ENCODE measurements at places on chromosomes 1 and 21. TPM values are rescaled to one million over a fixed set of nuclear protein-coding genes. Genes with fewer than 3 reads are reported as not detected.

- no peak for DNase-seq
These were observed at the start of gene MR1 for GRCh38 chr1:181033799-181034451. Gene MR1 (plus strand): TSS chr1:181033983. CDS start chr1:181034008, 25 bp downstream.

- no peak for DNase-seq
These were observed 2.7 kb downstream of the DDX20 start for GRCh38 chr1:111758373-111758772.

- DNase-seq: peak; percentile 28
These were observed 1.6 kb downstream of the NPR1 start for GRCh38 chr1:153680120-153680403.

- DNase-seq: peak; percentile 66
These were observed 13.1 kb downstream of the MAP1LC3C start for GRCh38 chr1:241985787-241986186.

DNA sequence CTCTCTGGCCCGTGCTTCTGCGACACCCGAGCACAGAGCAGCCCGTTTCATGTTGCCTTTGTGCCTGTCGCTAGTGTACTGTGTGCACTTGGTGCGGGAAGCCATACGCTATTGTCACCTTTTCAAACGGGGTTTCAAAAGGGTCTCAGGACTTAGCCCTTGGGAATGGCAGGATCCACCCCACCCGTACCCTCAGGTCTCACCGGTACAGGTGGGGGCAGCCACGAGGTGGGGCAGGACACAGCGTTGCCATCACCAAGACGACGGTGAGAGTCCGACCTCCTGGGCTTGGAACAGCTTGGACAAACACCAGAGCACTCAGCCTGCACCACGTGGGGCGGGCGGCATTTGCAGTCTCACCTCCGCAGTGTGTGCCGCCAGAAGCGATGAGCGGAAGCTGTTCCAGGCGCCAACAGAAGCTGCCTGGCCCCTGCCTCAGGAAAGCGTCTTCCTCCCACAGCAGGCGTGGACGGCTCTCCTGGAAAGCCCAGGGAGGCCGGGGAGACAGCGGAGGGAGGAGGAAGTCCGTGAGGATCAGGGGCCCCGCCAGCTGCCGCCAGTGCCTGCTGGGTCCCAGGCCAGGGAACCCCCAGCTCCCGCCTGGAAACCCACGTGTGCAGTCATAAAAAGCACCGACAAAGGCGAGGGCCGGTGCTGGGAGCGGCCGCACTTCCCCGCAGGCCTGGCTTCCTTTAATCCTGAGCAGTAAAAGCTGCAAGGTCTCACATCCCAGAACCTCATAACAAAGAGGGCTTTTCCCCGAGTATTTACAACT, 131.3 kb upstream of the ARHGEF16 start:
- no peak for DNase-seq

DNA sequence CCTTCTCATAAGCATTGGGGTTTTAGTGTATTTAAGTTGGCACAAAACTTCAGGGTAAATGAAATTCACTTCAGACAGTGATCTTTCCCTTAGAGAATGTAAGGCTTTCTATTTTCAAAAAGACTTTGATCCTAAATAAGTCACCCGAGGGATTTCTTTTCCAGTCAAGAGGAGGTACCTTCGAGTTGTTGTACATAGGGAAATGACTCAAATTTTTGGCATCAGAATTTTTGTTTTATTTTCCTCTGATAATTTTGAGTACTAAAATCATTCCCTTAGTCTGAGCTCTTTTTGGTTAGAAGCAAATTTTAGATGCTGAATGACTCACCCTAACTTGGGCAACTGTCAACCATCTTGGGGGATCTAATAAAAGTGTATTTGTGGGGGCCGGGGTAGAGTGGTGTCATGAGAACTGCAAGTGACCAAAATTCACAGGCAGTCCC, 193.9 kb downstream of the DHRS3 start:
- no peak for DNase-seq

DNA sequence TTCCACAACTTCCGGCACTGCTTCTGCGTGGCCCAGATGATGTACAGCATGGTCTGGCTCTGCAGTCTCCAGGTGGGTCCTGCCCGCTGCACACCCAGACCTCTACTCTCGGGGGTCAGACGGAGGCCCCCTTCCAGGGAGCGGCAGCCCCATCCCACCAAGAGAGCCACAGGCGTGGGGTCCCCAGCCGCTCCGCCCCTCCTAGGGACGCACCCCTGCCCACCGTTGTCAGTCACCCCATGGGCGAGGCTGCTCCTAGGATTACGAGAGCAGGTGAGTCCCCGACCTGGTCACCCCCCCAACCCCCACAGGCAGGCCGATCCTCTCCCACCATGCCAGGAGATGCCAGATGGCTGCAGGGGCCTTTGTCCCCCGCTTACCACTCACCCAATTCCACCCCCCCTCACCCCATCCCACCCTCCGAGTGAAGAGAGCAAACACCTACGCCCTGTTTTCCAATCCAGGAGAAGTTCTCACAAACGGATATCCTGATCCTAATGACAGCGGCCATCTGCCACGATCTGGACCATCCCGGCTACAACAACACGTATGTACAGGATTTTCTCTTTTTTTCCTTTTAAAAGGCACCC, 107.0 kb downstream of the PDE9A start:
- DNase-seq: no peak

GRCh38 chr1:226436472-226436854, 28.6 kb upstream of the PARP1 start:
- no peak for DNase-seq

- no peak for DNase-seq
These were observed 17.7 kb upstream of the KCND3 start for GRCh38 chr1:112007169-112007568.

GRCh38 chr1:23111600-23112535, 56.8 kb downstream of the LUZP1 start:
- no peak for DNase-seq

- no peak for DNase-seq
These were observed at the start of gene OBSCN for GRCh38 chr1:228207851-228208821. Gene OBSCN (plus strand): TSS chr1:228208044. CDS start chr1:228211784, 3,740 bp downstream.

- DNase-seq: peak; percentile 79
These were observed 20.4 kb downstream of the MAP7D1 start for GRCh38 chr1:36176106-36176949.

DNA sequence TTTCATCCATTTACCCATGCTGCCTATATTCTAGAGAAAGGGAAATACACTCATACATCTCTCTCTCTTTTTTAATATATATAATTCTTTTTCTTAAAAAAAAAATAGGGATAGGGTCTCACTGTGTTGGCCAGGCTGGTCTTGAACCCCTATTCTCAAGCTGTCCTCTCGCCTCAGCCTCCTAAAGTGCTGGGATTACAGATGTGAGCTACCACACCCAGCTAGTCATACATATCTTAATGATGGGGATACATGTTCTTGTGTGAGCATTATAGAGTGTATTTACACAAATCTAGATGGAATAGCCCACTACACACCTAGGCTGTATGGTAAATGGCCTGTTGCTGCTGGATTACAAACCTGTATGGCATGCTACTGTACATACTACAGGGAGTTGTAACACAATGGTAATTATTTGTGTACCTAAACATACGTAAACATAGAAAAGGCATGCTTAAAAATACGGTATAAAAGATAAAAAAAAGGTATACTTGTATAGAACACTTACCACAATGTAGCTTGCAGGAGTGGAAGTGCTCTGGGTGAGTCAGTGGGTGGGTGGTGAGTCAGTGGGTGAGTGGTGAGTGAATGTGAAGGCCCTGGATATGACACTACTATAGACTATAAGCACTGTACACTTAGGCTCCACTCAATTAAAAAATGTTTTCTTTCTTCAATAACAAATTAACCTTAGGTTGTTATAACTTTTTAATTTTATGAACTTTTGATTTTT, 72.9 kb downstream of the IVNS1ABP start:
- DNase-seq: no peak

GRCh38 chr1:160004001-160004400, 27.8 kb downstream of the PIGM start:
- no peak for DNase-seq

DNA sequence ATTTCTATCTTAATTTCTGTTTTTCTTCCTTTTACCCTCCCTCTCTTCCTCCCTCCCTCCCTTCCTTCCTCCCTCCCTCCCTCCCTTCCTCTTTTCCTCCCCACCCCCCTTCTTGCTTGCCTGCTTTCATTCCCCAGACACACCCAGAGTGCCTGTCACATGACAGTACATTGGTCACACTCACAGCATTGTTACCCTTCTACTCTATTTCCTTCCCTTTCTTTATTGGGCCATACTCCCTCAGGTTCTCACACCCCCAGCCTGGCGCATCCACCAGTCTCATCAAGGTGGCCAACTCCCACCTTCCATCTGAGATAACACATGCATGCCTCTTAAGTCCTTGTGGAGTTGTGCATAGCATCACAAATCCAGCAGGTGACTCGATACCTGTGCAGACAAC, 10.9 kb downstream of the TMPRSS3 start:
- DNase-seq: no peak

FUBP1 gene
- 175 TPM for total RNA-seq

ACOT11 gene
- total RNA-seq: 4.4 TPM

KLHDC8A gene
- 1.6 TPM for total RNA-seq

Data from WTC11 (cell line).